Activated T-cell treated with anti-CD3 and anti-CD28 coated beads for 1 hour (primary cell): ENCODE measurements at places on chromosomes 5 and 9.

DNA sequence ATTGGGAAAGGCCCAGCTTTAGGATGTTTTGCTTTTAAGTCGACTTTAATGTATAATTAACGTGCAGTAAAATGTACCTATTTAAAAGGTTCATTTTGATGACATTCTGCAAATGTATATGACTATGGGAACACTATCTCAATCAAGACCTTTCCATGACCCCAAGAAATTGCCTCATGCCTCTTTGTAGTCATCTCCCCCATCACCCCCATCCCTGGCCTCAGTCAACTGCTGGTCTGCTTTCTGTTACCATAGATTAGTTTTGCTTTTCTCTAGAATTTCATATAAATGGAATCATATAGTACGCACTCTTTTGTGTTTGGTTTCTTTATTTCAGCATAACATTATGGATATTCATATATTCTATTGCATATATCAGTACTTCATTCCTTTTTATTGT, 80.7 kb upstream of the C9orf72 start:
- DNase-seq = no peak

GRCh38 chr5:34531751-34532360, 124.3 kb upstream of the RAI14 start:
- no peak for DNase-seq

DNA sequence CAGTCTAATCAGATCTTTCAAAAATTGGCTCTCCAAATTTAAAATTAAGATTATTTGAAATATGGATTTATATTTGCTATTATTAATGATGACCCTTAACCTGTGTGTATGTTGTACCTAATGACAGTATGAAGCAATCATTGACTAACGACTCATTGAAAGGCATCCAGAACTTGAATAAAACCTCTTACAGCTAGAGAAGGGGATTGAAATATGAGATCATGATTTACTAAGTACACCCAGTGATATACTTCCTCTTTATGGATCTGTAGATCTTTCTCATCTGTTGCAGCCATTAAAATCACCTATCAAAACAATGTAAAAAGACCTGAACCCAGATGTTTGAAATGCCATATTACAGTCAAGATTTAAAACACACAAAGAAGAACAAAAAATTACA, 126.5 kb downstream of the RPS23 start:
- no peak for DNase-seq

DNA sequence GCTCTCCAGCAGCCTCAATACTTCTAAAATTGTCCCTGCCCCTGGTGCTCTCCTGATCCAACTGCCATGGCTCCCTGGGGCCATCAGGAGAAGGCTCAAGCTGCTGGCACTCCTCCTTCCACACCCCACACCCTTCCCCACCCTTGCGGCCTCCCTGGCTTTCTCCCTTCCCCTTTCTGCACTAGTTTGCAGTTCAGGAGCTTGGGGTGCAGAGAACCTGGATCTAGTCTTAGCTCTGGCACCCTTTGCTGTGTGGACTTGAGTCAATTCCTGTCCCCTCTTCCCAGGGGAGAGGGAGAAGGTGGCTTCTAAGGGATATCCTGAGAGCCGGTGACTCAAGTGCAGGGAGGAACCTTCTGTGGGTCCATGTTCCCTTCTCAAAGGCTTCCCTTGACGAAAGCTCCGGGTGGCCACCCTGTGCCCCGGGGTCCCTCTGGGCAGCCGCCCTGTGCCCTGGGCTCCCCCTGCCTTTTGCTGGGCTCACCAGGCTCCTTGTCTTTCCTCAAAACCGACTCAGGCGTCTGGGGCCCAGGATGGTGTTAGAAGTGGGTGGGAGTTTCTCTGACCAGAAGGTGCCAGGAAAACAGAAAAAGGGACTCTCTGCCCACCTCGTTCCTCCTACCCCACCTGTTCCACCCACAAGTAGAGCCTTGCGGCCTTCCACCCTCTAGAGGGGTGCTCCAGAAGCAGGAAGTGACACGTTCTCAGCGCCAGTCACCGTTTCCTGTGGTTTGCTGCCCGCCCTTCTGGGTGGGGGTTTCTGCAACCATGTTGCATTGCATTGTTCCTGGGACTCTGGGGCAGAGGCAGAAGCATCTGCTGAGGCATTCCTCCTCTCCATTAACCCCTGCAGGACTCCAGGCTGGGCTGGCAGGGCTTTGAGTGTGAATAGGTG, 15.0 kb downstream of the GLIPR2 start:
- peak; percentile 77 for DNase-seq

DNA sequence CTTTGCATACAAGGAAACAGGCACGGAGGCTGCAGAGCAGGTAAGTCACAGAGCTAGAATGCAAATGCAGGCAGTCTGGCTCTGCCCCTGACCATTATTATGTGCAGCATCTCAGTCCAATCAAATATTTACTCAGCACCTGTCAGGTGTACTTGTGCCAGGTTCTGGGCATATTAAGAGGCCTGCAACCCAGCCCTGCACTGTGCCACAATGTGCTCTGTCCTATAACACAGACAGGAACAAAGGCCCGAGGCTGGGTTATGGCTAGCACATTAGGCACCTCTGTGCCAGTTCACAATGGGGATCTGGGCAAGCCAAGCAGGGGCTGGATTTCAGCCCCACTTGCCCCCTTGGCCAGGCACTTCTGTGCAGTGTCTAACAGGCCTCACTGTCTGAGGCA, 14.0 kb downstream of the ARL15 start:
- DNase-seq = no peak

- no peak for DNase-seq
Observed at GRCh38 chr9:3036333-3036700, 192.4 kb upstream of the PUM3 start.

GRCh38 chr9:92147852-92148180, 32.6 kb upstream of the SPTLC1 start:
- DNase-seq = no peak

DNA sequence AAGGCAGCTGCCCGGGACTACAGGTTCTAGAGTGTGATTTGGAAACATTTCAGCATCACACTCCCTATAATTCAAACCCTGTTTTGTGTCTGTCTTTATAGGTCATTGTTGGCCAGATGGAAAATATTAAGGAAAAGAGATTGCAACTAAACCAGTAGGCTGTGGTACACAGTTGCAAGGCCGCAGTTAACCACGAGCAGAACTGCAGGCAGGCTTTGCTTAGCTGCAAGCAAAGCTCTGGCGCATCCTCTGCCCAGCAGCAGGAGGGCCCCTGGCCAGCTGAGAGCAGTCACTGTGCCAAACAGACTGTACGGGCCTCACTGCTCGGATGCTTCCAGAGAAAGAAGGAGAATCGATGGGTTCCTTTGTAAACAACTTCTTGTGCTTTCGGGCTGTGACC, 204.5 kb downstream of the DENND1A start:
- no peak for DNase-seq

DNA sequence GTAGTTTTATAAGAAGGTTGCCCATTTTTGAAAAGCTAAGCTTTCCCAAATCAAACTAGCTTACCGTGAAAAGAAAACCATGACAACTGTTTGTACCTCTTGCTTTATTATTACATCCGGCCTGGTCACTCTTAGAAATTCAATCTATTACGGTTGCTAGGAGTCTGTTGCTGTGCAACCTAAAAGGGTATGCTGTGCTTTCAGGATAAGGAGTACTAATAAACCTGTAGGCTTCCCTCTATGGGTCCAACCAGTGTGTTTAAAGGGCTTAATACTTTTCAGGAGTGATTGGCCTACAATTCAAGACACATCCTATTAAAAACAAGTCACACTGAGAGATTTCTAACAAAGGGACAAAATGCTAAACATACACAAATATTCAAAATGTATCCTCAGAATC, 27.1 kb downstream of the RFX3 start:
- no peak for DNase-seq

DNA sequence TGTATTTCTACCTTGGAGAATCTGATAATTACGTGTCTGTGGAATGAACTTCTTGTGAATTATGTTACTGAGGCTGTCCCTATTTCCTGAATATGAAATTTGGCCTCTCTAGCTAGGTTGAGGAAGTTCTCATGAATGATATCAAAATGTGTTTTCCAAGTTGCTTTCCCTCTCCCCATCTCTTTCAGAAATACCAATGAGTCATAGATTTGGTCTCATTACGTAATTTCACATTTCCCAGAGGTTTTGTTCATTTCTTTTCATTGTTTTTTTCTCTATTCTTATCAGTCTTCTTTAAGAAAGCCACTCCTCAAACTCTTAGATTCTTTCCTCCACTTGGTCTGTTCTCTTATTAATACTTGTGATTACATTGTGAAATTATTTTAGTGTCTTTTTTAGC, 923.8 kb upstream of the CDH9 start:
- DNase-seq = no peak

GRCh38 chr5:10989577-10990263, 228.7 kb upstream of the DAP start:
- no peak for DNase-seq

GRCh38 chr5:134130239-134130945, 15.9 kb downstream of the TCF7 start:
- no peak for DNase-seq

DNA sequence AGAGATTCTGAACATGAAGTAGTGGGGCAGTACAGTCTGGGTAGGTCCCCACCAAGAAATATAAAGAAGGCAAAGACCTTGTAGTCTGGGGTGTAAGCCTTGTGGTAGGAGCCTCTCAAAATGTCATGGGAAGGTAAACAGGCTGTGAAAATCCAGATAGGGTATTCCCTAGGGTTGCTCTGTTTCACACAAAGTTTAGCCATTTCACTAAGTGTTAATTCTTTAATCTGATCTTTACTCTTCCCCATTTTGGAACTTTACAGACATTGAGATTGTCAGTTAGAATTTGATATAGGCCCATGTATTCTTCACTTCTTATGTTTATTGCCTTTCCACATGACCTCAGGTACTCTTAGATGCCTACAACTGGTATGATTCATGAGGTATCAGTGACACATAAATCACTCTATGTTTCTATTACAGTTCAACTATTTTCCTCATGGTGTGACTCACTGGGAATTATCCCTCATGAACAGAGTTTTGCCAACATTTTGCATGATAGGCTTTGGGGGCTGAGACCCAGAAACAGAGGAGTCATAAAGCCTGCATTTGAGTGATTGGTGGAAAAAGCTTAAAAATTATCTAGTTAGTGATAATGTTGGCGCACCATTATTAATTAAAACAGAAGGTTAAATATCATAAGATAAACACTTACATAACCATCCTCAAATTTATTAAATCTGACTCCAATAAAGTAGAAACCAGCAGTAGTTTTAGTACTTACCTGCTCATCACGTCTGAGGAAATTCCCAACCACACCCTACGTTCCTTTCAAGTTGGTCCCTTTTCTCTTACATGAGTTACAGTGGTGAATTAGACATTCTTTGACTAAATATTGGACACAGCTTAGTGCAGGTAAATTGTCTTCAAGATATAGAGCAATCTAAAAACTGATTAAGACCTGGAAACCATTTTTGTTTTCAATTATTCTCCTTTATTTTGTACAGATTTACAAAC, 399.8 kb upstream of the MEF2C start:
- DNase-seq = no peak

DNA sequence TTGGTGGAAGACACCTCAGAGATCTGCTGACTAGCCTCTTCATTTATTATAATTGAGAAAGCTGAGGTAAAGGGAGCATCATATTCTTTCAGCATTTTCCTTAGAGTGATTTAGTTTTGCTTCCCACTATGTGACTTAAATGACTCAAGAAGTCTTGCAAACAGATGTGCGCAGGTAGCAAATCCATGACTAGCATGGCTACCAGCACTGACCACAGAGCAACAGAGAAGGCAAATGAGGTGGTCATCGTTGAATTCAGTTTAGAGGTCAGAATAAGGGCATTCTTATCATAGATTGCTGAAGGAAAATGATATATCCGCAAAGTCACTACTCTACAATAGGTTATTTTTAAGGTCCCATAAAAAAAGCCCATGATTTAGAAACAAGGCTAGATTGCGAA, 162.2 kb downstream of the PIK3R1 start:
- DNase-seq = no peak
